ENCODE measurements at places on chromosomes 6 and 20.

GRCh38 chr6:138987643-138988468 is at the start of gene REPS1:
REPS1 (minus strand) TSS chr6:138988253; CDS start chr6:138987682, 571 bp downstream.
- DNase-seq: peak; percentile 89

GRCh38 chr6:112466373-112467151 is 119.4 kb downstream of the RFPL4B start:
- DNase-seq: no peak

DNA sequence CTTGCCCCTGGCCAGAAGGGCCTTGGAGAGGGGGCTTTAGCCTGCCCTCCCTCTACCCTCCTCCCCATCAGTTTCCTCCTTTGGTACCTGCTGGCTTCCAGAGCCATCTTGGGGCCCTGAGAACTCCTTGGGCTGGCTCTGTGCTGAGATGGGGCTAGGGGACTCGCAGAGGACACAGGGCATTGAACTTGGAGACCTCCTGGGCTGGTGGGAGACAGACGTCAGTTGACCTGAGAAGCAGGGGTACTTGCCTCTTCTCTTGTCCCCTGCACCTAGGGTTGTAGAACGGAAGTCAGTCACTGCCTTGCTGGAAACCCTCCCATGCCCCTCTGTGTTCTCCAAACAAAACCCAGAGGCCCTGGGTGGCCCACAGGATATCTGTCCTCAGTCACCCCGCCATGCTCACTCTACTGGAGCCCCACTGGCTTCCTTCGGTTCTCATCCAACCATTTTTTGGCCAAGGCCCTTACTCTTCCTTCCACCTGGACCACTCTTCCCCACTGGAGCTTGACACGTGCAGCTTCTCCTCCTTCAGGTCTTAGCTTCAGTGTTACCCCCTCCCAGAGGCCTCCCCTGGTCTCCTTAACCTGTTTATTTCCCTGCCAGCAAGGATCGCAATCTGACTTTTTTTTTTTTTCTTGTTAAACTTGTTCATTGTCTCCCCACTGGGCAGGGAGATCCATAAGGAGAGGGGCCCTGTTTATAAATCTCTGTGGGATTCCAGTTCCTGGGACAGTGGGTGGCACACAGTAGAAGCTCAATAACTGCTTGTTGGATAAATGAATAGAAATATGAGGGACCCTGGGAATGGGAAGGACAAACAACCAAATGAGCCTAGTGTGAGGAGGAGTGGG is 971 bp downstream of the RBCK1 start:
- DNase-seq: no peak

GRCh38 chr6:119110601-119111548 is 32.4 kb upstream of the FAM184A start:
- DNase-seq: no peak

DNA sequence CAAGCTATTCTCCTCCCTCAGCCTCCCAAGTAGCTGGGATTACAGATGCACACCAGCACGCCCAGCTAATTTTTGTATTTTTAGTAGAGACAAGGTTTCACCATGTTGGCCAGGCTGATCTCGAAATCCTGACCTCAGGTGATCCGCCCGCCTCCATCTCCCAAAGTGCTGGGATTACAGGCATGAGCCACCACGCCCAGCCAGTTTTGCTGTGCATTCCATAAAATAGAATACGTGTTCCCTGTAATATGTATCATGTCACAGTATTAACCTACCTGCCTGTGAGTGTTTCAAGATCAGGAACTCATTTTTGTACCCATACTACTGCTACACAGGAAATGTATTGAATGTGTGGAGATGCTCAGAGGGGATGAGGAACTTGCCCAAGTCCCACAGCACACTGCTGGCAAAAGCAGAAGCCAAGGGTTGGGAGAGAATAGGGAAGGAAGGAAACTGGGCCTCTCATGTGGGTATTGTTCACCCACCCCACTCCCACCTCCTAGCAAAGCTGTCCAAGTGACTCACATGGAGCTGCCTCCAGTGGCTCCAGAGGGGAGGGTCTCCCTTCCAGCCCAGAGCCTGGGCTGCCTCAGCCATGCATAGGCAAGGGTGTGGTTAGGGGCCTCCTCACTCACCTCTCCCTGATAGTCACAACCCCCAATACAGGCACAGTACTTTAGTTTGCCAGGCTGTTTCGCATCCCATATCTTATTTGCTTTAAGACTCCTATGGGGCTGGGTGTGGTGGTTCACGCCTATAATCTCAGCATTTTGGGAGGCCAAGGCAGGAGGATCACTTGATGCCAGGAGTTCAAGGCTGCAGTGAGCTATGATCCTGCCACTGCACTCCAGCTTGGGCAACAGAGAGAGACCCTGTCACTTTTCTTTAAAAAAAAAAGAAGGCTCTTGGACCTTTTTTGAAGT is 9.4 kb downstream of the HM13 start:
- no peak for DNase-seq

GRCh38 chr6:128558021-128558420 is 37.6 kb upstream of the PTPRK start:
- DNase-seq: no peak

GRCh38 chr6:129251669-129252376 is 368.9 kb downstream of the LAMA2 start:
- DNase-seq: peak; percentile 28

DNA sequence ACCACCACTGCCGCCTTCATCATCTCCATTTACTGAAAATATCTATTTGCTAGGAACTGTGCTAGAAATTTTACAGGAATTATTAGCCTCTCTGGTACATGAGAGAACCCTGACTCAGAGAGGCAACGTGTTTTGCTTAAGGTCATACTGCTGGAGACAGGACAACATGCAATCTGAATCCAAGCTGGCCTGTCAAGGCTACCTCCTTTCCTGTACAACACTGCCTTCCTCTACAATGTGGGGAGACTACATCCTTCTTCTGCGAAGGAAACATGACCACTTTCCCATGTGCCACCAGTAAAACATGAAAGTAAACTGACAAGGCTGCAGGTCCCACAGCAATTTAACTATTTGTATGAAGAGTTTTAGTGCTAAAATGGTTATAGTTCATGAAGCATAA is 200.9 kb downstream of the BACH2 start:
- no peak for DNase-seq
